ENCODE measurements at places on chromosomes 4 and X. TPM values are rescaled to one million over a fixed set of nuclear protein-coding genes. Genes with fewer than 3 reads are reported as not detected.

Gene AREG
- polyA plus RNA-seq: 3.9 TPM

Gene LYAR
- polyA plus RNA-seq: 18.9 TPM

Gene AVPR2
- not detected for polyA plus RNA-seq

Gene PABPC4L
- polyA plus RNA-seq: not detected

Gene P2RY8
- 206 TPM for polyA plus RNA-seq

Gene SYP
- polyA plus RNA-seq: 1.1 TPM

Gene NWD2
- not detected for polyA plus RNA-seq

Gene TSPAN7
- not detected for polyA plus RNA-seq

Gene PNMA3
- not detected for polyA plus RNA-seq

Gene IRF2
- polyA plus RNA-seq: 105 TPM

Gene CCDC110
- polyA plus RNA-seq: not detected

Gene TMSB15A
- polyA plus RNA-seq: not detected

Gene RASGEF1B
- polyA plus RNA-seq: 17.5 TPM

Gene ELMOD2
- polyA plus RNA-seq: 4.8 TPM

Gene MXD4
- 31.1 TPM for polyA plus RNA-seq

Gene IL3RA
- polyA plus RNA-seq: 0.66 TPM

Gene NOX1
- not detected for polyA plus RNA-seq

Gene MAGEA12
- polyA plus RNA-seq: not detected

Gene RASL11B
- polyA plus RNA-seq: 0.13 TPM

Gene CXCL1
- not detected for polyA plus RNA-seq

Gene ENPEP
- polyA plus RNA-seq: not detected

Gene ZNF630
- polyA plus RNA-seq: 4.1 TPM

Gene PAGE4
- not detected for polyA plus RNA-seq

Gene RHOH
- polyA plus RNA-seq: 255 TPM

Gene CENPVL2
- not detected for polyA plus RNA-seq

Gene SLC7A11
- polyA plus RNA-seq: 0.04 TPM

Gene ADH4
- polyA plus RNA-seq: not detected

All from IgD-negative memory B cell (primary cell).